ENCODE measurements at places on chromosomes 5 and 9.

DNA sequence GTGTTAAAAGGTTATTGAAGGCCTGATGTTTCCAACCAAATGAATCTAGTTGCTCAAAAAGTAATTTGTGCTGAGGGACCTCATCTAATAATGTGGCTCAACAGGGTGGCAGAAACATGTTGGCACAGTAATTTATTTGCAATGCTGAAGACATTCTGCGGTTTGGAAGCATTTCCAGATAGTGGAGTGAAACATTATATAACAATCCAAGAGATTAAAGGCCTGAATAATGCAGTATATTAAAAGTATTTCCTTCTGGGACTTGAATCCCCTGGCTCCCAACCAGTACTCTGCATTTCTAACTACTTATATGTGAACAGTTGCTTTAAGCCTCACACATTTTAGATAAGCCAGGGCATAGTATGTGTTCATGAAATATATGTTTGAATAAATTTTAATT lies 25.9 kb upstream of the ALDH1A1 start:
- DNase-seq: no peak
- H3K36me3 ChIP-seq: no peaks in the 10 kb centered on the region
- H3K27me3 ChIP-seq: peaks cover 2% of the 10 kb centered on the region
- H3K4me3 ChIP-seq: no peak overlapping the region
- H3K27ac ChIP-seq: no peak overlapping the region

DNA sequence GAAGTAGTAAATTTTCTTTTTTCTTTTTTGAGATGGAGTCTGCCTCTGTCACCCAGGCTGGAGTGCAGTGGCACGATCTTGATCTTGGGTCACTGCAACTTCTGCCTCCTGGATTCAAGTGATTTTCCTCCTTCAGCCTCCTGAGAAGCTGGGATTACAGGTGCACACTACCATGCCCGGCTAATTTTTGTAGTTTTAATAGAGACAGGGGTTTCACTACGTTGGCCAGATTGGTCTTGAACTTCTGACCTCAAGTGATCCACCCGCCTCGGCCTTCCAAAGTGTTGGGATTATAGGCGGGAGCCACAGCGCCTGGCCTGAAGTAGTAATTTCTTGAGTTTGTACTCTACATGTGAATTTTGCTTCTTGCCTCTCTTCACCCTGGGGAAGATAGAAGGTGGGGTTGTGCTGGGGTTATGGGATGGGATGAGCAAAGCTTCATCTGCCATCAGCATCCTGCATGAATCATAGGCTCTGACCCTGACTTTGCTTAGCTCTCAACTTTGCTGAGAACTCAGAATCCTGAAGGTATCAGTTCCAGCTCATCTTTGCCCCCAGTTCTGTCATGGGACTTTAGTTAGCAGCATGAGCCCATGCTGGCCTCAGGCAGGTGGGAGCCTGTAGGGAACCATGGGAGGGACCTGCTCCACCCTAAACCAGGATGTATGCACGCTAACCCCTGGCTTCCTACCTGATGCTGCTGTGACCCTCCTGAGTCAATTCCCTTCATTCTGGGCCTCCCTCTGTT lies 9.3 kb upstream of the CCL21 start:
- no peak for DNase-seq
- H3K27me3 ChIP-seq: peaks cover 3% of the 10 kb centered on the region
- no peak overlapping the region for H3K4me3 ChIP-seq
- no peaks in the 10 kb centered on the region for H3K36me3 ChIP-seq

DNA sequence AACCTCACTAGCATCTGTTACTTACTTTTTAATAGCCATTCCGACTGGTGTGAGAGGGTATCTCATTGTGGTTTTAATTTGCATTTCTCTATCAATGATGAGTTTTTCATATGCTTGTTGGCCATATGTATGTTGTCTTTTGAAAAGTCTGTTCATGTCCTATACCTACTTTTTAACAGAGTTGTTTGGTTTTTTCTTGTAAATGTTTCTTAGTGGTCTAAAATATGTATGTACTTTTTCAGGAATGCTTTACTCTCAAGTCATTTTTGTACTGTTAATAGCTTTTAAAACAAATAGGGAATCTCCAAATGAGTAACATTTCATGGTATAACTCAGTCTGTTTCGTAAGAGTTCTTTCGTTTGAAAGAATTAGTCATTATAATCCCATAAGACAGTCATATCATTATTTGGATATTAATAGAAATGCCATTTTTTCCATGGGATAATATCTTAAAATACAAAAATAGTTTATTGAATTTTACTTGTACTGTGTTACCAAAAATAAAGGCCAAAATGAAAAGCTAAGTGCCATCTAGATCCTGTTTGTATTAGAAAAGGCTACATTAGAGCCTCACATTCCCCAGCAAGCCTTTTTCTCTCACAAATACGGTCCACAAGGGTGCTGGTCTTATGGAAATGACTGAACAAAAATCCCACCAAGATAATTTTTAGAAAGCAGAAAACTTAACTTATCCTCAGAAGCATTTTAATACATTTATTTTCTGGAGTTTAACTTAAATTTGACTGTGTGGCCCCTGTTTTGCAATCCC lies 247.7 kb downstream of the PJA2 start:
- H3K27ac ChIP-seq: no peak overlapping the region
- no peaks in the 10 kb centered on the region for H3K27me3 ChIP-seq
- peaks cover 1% of the 10 kb centered on the region for H3K4me1 ChIP-seq

DNA sequence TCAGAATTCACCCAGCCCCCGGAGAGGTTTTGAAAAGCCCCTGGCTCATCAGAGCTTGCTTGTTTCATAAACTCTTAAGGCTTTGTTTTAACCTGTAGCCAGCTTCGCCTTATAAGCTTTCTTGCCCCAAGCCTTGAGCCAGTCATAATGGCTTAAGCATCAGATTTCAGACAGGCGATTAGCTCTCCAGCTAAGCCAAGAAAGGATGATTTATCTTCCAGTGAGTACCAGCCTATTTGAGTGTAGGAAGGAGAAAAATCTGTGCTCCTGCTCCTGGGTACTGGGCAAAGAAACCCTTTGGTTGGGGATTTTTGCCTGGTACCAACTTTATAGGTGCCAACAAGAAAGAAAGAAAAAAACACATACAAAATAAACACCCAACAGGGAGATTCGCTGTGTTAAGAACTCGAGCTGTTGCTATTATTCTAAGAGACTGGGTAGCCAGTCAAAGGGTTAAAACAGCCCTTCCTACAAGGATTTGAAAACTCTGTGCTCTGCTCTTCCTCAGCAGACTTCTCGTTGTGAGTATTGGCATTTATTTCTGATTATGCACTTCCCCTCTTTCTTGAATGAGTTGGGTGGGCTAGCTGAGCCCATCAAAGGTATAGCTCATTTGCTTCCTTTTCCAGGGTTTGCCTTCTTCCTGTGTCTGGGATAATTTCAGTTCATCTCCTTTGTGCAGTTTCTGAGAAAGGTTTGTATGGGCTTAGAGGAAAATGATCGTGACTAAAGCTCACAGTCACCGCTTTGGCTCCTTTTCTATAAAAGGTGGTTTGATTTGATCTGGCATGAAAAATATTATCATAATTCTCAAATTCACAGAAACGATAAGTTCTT lies 157.2 kb upstream of the DMRT1 start:
- no peaks in the 10 kb centered on the region for H3K4me1 ChIP-seq
- DNase-seq: no peak
- H3K27ac ChIP-seq: no peak overlapping the region
- no peaks in the 10 kb centered on the region for H3K36me3 ChIP-seq

DNA sequence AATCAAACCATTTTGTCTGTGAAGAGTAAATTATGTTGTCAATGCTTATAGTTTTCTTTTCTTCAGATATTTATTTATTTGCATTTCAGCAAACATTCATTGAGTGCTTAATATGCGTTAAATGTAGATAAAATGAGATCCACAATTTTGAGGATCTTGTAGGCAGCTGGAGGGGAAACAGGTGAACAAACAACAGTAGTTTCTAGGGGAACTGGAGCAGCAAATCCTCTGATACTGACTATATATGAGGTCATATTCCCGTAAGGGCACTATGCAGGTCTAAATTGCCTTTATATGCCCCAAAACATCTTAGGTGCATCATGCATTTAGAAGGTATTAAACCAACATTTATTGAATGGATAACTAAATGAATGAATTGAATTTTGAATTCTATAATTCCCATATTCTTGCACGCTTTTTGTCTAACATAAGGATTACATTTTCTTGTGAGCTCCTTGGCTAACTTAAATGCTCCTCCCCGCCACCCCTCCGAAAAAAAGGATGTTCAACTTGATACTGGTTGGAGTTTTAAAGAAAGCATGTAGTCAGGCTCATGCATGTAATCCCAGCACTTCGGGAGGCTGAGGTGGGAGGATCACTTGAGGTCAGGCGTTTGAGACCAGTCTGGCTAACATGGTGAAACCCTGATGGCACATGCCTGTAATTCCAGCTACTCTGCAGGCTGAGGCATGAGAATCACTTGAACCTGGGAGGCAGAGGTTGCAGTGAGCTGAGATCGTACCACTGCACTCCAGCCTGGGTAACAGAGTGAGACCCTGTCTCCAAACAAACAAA lies 299.8 kb downstream of the TMEM38B start:
- DNase-seq: no peak
- H3K36me3 ChIP-seq: no peaks in the 10 kb centered on the region
- H3K27me3 ChIP-seq: no peaks in the 10 kb centered on the region
- no peak overlapping the region for H3K27ac ChIP-seq
- no peak overlapping the region for H3K4me3 ChIP-seq

DNA sequence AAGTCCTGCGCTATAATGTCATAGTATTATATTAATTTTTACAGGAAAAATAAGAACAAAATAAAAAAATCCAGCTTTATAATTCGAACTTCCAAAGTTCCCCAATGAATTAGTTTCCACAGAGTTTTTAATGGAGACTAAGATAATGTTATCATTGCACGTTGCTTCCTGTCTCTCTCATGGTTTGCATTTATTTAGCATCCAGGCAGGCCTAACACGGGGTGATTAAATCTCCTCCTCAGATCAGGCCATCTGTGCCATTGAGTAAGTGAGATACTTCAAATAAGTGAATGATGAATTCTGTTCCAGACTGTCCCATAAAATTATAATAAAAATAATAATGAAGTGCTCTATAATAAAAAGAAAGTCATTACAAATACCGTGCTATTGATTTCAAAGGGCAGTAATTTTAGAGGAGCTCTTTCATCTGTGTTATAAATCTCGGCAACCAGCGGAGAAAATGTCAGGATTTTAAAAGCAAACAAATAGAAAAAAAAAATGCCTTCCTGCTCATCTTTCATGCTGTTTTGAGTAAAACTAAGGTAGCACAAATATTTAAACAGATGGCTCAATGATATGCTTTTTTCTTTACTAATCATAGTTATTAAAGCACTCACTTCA lies 570.6 kb upstream of the ZNF608 start:
- no peak for DNase-seq
- no peaks in the 10 kb centered on the region for H3K27me3 ChIP-seq
- H3K4me1 ChIP-seq: no peaks in the 10 kb centered on the region
- H3K4me3 ChIP-seq: no peak overlapping the region
- H3K36me3 ChIP-seq: no peaks in the 10 kb centered on the region

GRCh38 chr5:151740958-151741373 lies 17.5 kb downstream of the ATOX1 start:
- peaks cover 26% of the 10 kb centered on the region for H3K4me1 ChIP-seq
- H3K4me3 ChIP-seq: no peak overlapping the region
- DNase-seq: no peak
- no peaks in the 10 kb centered on the region for H3K27me3 ChIP-seq
- peaks cover 23% of the 10 kb centered on the region for H3K36me3 ChIP-seq
- H3K27ac ChIP-seq: no peak overlapping the region

Data from activated naive CD8-positive, alpha-beta T cell treated with anti-CD3 and anti-CD28 coated beads, Interleukin-2, amount 50 U/mL, for 24 hours (primary cell).